Left cardiac atrium (tissue), 4 donors: ENCODE measurements at places on chromosomes 4 and X. TPM values are rescaled to one million over a fixed set of nuclear protein-coding genes. Genes with fewer than 3 reads are reported as not detected.

Gene RASGEF1B
- 6.8 TPM for total RNA-seq

Gene PGAM4
- total RNA-seq, result not detected

GRCh38 chr4:60911127-60911526, 289.0 kb upstream of the ADGRL3 start:
- DNase-seq, result no peak

DNA sequence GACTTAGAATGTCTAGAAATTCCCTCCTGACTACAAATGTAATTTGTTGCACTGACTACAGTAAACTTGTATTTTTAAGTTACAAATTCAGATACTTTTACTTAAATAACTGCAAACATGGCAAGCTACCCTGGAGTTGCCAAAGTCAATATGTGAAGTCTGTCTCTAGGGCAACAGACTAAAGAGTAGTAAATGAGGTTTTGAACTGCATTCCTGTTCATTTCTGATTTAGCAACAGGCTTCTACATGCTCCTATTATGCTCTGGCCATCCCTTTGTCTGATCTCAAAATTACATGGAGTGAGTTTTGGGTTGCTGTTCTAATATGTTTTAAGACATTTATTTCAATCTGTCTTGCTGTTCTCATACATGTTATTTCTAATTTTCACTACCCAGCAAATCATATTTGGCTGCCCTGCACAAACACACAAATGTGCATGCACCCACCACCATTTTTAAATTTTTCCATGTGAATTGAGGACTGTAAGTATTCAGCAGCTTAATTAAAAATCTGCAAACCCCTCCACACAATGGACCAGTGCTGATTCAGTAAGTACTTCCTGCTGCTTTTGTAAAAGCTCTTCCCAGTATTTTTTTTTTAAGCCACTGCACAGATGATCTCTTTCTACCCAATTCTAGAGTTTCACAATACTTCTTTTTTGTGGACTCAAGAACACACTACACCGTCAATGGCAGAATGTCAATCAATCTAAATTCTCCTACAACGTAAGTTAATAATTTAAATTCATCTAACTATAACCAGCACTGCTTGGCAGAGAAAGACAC, 26.7 kb downstream of the SH3RF1 start:
- DNase-seq, result no peak

DNA sequence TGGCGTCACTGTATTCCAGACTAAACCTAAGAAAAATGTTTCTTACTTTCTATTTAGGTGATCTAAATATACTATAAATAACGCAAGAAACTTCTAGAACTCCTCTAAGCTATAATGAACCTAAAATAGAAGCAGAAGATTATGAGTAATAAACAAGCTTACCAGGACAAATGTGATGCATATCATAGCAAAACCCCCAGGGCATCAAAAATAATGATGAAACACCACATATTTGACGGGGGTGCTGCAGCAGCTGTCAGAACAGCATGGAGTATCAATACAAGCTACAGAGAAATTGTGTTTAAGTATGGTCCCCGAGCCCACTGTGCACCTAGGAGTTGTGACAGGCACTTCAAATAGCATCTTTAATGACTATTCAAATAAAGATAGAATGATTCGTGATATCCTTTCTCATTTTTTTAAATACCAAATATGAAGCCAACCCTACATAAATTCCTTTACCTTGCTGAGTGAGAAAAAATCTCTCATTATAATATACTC, 337.3 kb downstream of the CENPC start:
- DNase-seq, result no peak

DNA sequence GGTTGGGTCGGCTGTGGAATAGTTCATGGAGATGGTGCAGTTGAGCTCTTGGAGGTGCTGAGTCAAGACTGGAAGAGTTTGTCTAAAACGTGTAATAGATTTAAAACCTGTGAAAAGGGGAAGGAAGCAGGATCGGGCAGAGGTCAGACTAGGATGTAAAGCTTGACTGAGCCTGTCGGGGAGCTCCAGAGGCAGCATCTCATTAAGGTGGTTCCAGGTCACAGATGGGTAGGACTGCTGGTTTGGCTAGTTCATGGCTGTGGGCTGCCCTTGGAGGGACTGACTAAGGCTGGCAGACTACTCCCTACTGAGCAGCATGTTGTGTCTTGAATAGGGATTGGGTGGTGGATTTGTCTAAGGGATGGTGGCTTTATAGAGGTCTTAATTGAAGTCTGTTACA, 28.4 kb upstream of the WDR1 start:
- DNase-seq, result no peak

GRCh38 chr4:167903291-167903721, 189.0 kb upstream of the ANXA10 start:
- no peak for DNase-seq
